Left lung (tissue), 14 donors: ENCODE measurements at places on chromosomes 6 and 20.

DNA sequence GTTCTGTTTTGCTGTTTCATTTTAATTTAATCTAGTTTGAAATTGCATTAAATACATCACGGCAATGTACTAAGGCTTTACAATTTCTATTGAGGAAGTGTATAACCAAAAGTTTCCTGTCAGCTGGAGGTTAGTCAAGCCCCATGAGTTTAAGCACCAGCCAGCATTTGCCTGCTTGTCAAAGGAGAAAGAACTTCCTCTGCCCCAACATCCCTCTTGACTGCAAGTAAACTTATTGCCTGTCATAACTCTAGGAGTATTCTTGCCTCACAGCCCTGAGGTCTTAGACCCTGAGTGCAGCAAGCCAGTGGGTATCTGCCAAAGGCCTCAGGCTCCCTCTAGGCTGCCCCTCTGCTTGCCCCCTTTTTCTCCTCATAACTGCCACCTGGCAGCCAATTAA is 106.7 kb upstream of the INSM1 start:
- no peaks in the 10 kb centered on the region for H3K36me3 ChIP-seq
- H3K27me3 ChIP-seq = no peaks in the 10 kb centered on the region
- no peaks in the 10 kb centered on the region for H3K4me1 ChIP-seq

DNA sequence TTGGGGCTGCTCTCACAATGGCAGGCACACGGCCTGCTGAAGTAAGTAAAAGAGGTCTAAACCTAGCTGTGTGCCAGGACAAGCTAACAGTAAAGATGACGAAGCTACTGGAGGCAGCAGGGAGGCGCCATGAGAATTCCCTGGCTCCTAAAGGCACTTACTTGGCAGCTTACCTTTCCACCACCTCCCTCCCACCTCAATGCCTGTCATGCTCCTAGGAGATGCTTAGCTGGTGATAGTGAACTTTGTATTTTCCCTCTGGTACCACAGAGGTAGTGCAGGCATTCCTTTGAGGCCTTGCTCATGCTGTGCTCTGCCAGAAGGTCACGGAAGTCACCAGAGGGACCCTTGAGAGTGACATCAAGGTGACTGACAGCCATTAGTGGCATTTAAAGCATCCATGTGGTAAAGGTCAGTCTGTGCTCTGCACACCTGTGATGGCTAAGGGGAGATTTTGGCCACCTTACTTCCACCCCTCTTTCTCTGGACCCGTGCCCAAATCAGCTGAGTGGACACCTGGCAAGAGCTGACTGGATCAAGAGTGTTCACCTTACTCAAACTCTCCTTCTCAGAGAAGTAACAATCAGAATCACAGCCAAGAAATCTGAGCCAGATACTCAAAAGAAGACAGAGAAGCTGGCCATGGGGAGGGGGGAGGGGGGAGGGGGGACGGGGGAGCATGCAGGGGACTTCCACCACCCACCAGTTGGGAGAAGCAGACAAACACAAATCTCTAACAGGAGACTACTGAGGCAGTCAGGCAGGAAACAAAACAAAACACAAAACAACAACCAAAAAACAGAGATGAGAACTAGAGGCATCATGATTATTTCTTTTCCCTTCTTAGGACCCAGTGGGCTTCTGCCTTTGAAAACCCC is 2.9 kb downstream of the FKBP1A start:
- H3K4me3 ChIP-seq = peak overlapping the region; percentile 95
- no peak for DNase-seq
- no peaks in the 10 kb centered on the region for H3K36me3 ChIP-seq
- H3K4me1 ChIP-seq = peaks cover 23% of the 10 kb centered on the region
- no peaks in the 10 kb centered on the region for H3K27me3 ChIP-seq
- peak overlapping the region; percentile 85 for H3K27ac ChIP-seq

- DNase-seq = no peak
- no peak overlapping the region for H3K4me3 ChIP-seq
- H3K36me3 ChIP-seq = peaks cover 4% of the 10 kb centered on the region
- peaks cover 22% of the 10 kb centered on the region for H3K4me1 ChIP-seq
- no peaks in the 10 kb centered on the region for H3K27me3 ChIP-seq
- H3K27ac ChIP-seq = no peak overlapping the region
Measured at GRCh38 chr6:3746119-3746691, 5.3 kb downstream of the PXDC1 start.

DNA sequence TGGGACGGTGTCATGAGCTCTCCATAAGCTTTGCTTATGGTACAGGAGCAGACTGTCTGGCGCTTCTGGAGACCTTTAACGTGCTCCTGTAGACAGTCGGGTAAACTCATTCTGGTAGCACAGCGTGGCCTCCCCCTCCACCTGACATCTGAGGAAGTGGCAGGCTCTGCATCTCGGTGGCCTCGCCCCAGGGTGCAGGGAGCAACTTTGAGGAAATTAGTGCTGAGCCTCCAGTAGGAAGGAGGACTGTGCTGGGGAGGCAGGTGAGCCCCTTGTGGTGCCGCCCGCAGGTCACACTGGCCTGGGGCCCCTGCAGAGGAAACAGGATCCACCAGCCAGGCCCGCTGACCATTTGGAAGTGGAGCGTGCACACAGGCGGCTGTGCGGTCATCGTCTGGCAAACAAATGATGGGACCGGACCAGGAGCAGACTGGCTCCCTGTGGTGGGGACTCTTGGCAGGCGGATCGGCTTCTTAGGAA is 57.9 kb downstream of the SYNJ2 start:
- no peaks in the 10 kb centered on the region for H3K36me3 ChIP-seq
- H3K27me3 ChIP-seq = no peaks in the 10 kb centered on the region
- no peak overlapping the region for H3K4me3 ChIP-seq
- DNase-seq = no peak

GRCh38 chr6:1029141-1029540 is 282.8 kb upstream of the FOXQ1 start:
- no peaks in the 10 kb centered on the region for H3K4me1 ChIP-seq
- H3K27me3 ChIP-seq = no peaks in the 10 kb centered on the region
- H3K36me3 ChIP-seq = no peaks in the 10 kb centered on the region
- no peak overlapping the region for H3K4me3 ChIP-seq
- DNase-seq = no peak

GRCh38 chr6:40520084-40520483 is 67.1 kb downstream of the LRFN2 start:
- no peak overlapping the region for H3K27ac ChIP-seq
- H3K4me3 ChIP-seq = no peak overlapping the region
- no peaks in the 10 kb centered on the region for H3K36me3 ChIP-seq
- H3K27me3 ChIP-seq = no peaks in the 10 kb centered on the region
- DNase-seq = no peak
- no peaks in the 10 kb centered on the region for H3K4me1 ChIP-seq

DNA sequence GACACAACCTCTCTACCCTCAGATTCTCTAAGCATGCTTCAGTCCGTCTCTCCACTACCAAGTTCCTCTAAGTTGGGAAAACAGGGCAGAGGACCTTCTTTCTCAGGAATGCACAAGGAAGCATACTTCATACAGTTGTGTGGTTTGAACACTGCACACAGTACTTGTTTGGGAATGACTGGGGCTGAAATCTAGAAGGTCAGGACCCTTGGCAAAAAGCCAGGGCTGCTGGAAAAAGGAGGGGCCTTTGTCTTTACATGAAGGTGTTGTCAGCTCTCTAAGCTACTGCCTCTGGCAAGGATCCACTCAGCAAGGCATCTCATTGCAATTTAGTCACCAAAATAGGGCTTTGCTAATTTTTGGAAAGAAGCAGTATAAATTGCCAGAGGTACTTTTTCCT is 20.7 kb upstream of the HEY2 start:
- no peak overlapping the region for H3K4me3 ChIP-seq
- no peaks in the 10 kb centered on the region for H3K36me3 ChIP-seq

DNA sequence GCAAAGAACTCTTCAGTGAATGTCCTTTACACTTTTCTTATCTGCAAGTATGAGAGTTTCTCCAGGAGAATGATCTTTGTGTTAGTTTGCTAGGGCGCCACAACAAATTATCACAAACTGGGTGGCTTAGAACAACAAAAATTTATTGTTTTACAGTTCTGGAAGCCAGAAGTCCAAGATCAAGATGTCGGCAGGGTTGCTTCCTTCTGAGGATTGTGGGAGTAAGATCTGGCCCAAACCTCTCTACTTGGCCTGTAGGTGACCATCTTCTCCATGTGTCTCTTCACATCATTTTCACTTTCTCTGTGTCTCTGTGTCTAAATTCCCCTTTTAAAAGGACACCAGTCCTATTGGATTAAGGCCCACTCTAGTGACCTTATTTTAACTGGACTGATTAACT is 103.0 kb downstream of the ADTRP start:
- H3K4me3 ChIP-seq = no peak overlapping the region
- DNase-seq = no peak
- H3K36me3 ChIP-seq = no peaks in the 10 kb centered on the region
- no peak overlapping the region for H3K27ac ChIP-seq
- no peaks in the 10 kb centered on the region for H3K27me3 ChIP-seq
- H3K4me1 ChIP-seq = no peaks in the 10 kb centered on the region

GRCh38 chr6:169905041-169905807 is 153.8 kb downstream of the ERMARD start:
- H3K4me1 ChIP-seq = peaks cover 6% of the 10 kb centered on the region
- peak; percentile 63 for DNase-seq
- no peak overlapping the region for H3K27ac ChIP-seq
- H3K36me3 ChIP-seq = no peaks in the 10 kb centered on the region
- H3K4me3 ChIP-seq = no peak overlapping the region

- H3K27ac ChIP-seq = peak overlapping the region; percentile 37
- H3K27me3 ChIP-seq = no peaks in the 10 kb centered on the region
- H3K4me1 ChIP-seq = no peaks in the 10 kb centered on the region
- no peak for DNase-seq
- H3K4me3 ChIP-seq = no peak overlapping the region
Measured at GRCh38 chr6:39979461-39980328, 45.4 kb upstream of the MOCS1 start.

GRCh38 chr6:43911354-43912115 is 141.5 kb downstream of the VEGFA start:
- H3K27me3 ChIP-seq = no peaks in the 10 kb centered on the region
- no peaks in the 10 kb centered on the region for H3K36me3 ChIP-seq
- no peak for DNase-seq
- peaks cover 3% of the 10 kb centered on the region for H3K4me1 ChIP-seq
- no peak overlapping the region for H3K4me3 ChIP-seq

DNA sequence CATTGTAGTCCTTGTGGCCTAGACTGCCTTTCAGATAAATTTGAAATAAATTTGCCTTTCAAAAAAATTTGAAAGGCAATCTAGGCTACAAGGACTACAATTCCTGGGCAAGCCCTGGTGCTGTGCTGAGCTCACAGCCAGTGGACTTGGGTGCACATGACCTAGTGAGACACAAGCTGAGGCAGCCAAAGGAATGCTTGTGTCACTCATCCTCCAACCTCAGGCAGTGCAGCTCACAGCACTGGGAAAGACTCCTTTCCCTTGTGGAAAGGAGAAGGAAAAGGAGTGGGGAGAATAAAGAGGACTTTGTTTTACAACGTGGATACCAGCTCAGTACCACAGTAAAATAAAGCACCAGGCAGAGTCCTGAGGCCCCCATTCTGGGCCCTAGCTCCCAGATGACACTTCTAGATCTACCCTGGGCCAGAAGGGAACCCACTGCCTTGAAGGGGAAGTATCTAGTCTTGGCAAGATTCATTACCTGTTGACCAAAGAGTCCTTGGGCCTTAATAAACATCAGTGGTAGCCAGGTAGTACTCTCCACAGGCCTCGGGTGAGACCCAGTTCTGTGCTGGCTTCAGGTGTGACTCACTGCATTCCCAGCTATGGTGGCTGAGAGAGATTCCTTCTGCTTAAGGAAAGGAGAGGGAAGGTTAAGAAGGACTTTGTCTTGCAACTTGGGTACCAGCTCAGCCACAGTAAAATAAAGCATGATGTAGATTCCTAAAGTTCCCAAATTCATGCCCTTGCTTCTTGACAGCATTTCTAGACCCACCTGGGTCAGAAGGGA is 659.7 kb upstream of the FLRT3 start:
- no peaks in the 10 kb centered on the region for H3K36me3 ChIP-seq
- DNase-seq = no peak
- H3K27me3 ChIP-seq = no peaks in the 10 kb centered on the region
- H3K27ac ChIP-seq = no peak overlapping the region

DNA sequence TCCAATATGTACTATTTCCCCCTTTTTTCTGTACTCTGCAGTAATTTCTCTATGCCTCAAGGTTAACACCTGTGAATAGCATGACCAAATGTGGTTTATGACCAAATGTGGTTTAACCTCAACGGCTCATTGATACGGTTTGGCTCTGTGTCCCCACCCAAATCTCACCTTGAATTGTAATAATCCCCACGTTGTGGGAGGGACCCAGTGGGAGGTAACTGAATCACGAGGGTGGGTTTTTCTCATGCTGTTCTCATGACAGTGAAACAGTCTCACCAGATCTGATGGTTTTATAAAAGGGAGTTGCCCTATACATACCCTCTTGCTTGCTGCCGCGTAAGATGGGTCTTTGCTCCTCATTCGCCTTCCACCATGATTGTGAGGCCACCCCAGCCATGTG is 18.7 kb downstream of the DEK start:
- H3K4me1 ChIP-seq = no peaks in the 10 kb centered on the region
- no peak overlapping the region for H3K4me3 ChIP-seq
- H3K36me3 ChIP-seq = peaks cover 74% of the 10 kb centered on the region
- no peaks in the 10 kb centered on the region for H3K27me3 ChIP-seq
- DNase-seq = no peak

DNA sequence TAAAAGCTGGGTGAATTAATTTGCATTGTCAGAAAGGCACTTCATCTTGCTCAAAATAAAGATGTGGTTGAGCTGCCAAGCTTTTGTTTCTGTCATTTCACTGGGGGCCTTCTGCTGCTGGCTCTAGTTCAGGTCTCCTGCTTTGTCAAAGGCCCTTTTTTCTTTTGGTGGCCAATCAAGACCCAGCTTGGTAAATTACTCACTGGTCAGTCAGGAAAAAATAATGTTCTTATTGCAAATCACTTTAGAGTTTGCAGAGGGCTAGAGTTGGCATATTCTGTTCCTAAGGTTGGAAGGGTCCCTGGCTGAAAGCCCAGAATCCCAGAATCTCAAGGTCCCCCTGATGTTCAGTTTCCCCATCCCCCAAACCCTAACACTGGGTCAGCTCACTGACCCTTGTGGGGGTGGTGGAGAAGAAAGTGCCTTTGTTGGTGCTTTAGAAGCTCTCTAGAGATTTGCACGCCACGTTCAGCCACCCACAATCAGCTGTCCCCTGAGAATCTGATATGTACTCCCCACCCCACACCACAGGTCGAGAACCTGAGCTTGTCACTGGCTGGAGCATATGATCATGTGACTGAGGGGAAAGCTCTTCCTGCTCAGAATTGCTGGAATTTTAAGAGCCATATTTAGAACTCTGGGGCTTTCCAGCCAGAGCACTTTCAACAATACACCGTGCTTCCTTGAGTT is 21.7 kb upstream of the BNIP5 start:
- H3K27ac ChIP-seq = no peak overlapping the region
- H3K27me3 ChIP-seq = no peaks in the 10 kb centered on the region
- H3K4me3 ChIP-seq = no peak overlapping the region
- DNase-seq = no peak
- peaks cover 41% of the 10 kb centered on the region for H3K4me1 ChIP-seq

GRCh38 chr20:47150403-47151152 is 205.9 kb downstream of the ZMYND8 start:
- no peaks in the 10 kb centered on the region for H3K27me3 ChIP-seq
- no peaks in the 10 kb centered on the region for H3K4me1 ChIP-seq
- H3K27ac ChIP-seq = no peak overlapping the region

- peaks cover 12% of the 10 kb centered on the region for H3K4me1 ChIP-seq
- no peak for DNase-seq
- no peaks in the 10 kb centered on the region for H3K27me3 ChIP-seq
Measured at GRCh38 chr6:79687759-79688158, 56.6 kb downstream of the SH3BGRL2 start.

GRCh38 chr6:45801471-45802289 is 214.0 kb downstream of the CLIC5 start:
- DNase-seq = no peak
- H3K36me3 ChIP-seq = no peaks in the 10 kb centered on the region
- no peaks in the 10 kb centered on the region for H3K27me3 ChIP-seq
- no peak overlapping the region for H3K27ac ChIP-seq

- no peak overlapping the region for H3K27ac ChIP-seq
- no peak for DNase-seq
- no peaks in the 10 kb centered on the region for H3K27me3 ChIP-seq
- H3K36me3 ChIP-seq = no peaks in the 10 kb centered on the region
- H3K4me3 ChIP-seq = no peak overlapping the region
Measured at GRCh38 chr20:53883098-53883911, 187.1 kb downstream of the BCAS1 start.
